ENCODE measurements at places on chromosomes 4 and X.

DNA sequence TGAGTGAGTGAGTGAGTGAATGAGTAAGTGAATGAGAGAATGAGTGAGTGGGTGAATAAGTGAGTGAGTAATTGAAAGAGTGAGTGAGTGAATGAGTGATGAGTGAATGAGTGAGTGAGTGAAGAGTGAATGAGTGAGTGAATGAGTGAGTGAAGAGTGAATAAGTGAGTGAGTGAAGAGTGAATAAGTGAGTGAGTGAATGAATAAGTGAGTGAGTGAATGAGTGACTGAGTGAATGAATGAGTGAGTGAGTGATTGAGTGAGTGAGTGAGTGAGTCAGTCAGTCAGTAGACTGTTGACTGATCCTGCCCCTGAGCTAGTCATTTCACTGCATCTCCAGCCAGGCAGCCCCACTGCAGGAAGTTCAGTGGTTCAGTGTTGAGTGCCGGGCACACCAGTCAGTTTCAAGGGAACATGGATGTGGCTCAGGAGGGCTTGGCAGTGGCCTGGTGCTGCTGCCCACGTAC, 228.4 kb upstream of the PSAPL1 start:
- peak; percentile 28 for DNase-seq

DNA sequence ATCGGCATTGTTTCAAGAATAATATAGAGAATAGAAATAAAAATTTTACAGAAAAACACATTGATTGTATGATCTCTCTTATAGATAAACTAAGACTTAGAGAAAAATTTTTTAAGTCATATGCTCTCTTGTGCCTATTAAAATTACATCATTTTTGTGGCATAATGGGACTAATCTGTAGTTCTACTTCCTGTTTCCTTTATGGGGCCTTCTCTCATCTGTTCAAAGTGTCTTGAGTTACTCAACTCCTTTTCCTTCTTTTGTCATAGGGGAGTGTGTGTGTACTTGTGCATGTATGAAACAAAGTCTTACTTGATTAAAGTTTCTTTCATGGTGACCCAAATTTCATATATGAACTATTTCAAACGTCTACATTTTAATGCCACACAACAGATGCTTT, 1448.9 kb upstream of the TENM3 start:
- DNase-seq = no peak

- DNase-seq = peak; percentile 37
These were observed 213.2 kb downstream of the CAMK2D start for GRCh38 chr4:113548303-113548702.

DNA sequence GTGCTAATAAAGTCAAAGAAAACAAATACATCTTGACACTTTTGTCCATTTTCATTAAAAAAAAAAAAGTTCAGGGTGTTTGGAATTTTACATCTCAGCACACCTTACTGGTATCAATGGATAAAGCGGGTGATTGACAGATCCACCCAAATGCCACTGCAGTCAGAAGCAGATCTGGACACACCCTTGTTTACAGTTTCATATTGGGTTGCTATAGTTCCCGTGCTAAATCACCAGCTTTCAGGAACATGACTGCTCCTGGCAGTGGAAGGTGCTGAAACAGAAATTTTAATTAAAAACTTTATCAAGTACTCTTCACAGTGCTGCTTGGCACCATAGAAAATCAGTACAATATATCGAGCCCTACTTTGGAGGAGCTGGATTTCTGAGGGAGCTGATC, 116.3 kb downstream of the STOX2 start:
- DNase-seq = peak; percentile 29

DNA sequence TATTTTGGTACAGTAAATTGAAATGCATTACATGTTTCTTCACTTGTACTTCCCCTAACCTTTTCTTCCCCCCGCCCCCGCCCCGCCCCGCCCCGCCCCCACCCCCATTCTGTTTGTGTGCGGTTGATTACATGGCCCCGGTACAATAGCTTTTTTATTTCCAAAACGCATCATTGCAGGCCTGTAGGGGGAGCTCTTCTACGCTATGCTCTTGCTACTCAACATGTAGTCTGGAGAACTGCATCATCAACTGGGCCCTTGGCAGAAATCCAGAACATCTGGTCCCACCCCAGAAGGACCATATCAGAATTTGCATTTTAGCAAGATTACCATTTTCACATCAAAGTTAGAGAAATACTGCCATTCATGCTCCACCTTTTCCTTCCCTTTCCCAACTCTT, 333.3 kb upstream of the DDX53 start:
- DNase-seq = peak; percentile 66

- peak; percentile 10 for DNase-seq
These were observed 1.1 kb downstream of the NUDT9 start for GRCh38 chr4:87423317-87424098.

GRCh38 chr4:656436-657337, 17.4 kb downstream of the ATP5ME start:
- no peak for DNase-seq

GRCh38 chrX:19774905-19775304, 112.5 kb downstream of the SH3KBP1 start:
- no peak for DNase-seq

- DNase-seq = no peak
These were observed 126.0 kb upstream of the PAQR3 start for GRCh38 chr4:79065262-79065661.

DNA sequence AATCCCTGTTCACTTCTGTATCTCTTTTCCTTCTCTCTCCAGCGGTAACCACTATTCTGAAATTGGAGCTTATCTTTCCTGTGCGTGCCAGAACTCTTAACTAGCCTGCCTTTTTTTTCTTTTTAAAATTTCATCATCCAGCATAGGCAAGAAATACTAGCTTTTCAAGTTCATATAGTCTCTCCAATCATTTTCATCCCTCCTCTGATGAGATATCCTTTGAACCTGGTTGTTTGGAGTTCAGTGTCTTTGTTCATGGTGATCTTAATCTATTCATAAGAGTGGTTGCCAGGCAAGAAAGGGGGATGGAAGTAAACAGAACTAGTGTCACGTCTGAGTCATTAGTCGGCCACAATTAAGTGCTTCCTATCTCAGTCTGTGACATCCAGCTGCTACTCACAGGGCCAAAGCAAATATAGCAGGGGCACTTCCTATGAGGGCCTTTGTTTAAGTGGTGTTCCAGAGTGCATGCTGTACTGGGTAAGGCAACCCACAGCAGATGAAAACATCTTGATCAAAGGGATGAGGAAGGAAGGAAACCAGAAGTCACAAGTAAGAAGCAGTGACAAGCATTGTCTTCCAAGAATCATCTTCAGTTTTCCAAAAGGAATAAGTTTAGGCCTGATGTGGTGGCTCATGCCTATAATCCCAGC, 56.4 kb upstream of the XIAP start:
- peak; percentile 99 for DNase-seq

DNA sequence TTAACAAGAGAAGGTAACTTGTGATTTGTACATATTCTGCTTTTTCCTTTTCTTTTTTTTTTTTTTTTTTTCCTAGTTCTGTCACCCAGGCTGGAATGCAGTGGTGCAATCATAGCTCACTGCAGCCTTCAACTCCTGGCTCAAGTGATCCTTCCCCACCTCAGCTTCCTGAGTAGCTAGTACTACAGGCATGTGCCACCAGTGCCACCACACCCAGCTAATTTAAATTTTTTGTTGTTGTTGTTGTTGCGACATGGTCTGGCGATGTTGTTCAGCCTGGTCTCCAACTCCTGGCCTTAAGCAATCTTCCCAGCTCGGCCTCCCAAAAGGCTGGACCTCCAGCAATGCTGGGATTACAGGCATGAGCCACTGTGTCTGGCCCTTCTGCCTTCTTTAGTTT, 1.5 kb upstream of the TACR3 start:
- no peak for DNase-seq

GRCh38 chrX:136766785-136767103, 14.0 kb downstream of the ARHGEF6 start:
- DNase-seq = peak; percentile 33

Data from DMS53 (cell line).